Myocyte (in vitro differentiated cells): ENCODE measurements at places on chromosomes 1 and 21. TPM values are rescaled to one million over a fixed set of nuclear protein-coding genes. Genes with fewer than 3 reads are reported as not detected.
A peak's percentile ranks its signal among the peaks of the same experiment; 100 is the strongest.

The SYNJ1 gene
- 4.1 and 11.5 TPM in 2 replicates for total RNA-seq

The REN gene
- not detected in 2 replicates for total RNA-seq

The TMEM167B gene
- total RNA-seq: 30.5 and 34.3 TPM in 2 replicates

The ITGB2 gene
- total RNA-seq: 2.2 and 3.2 TPM in 2 replicates

The BGLAP gene
- 152 and 378 TPM in 2 replicates for total RNA-seq

The GBP7 gene
- not detected in 2 replicates for total RNA-seq

The AMPD2 gene
- 54.9 and 60.4 TPM in 2 replicates for total RNA-seq

The RIMKLA gene
- not detected in 2 replicates for total RNA-seq

- DNase-seq: no peak
Observed at GRCh38 chr1:1835546-1835945, 55.3 kb downstream of the GNB1 start.

- no peak for DNase-seq
Observed at GRCh38 chr1:43229826-43230780, 39.7 kb upstream of the TMEM125 start.

DNA sequence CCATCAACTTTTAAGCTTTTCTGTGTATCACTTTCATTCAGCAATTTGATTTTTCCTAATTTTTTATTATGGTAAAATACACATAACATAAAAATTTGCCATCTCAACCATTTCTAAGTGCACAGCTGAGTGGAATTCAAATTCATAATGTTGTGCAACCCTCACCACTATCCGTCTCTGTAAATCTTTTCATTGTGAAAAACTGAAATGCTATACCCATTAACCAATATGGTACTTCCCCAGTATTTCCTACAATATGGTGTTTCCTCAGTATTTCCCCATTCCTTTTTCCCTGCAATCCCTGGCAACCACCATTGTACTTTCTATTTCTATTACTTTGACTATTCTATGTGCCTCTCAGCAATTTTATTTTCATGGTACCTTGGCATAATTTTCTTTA lies 6.8 kb downstream of the STPG1 start:
- no peak for DNase-seq

DNA sequence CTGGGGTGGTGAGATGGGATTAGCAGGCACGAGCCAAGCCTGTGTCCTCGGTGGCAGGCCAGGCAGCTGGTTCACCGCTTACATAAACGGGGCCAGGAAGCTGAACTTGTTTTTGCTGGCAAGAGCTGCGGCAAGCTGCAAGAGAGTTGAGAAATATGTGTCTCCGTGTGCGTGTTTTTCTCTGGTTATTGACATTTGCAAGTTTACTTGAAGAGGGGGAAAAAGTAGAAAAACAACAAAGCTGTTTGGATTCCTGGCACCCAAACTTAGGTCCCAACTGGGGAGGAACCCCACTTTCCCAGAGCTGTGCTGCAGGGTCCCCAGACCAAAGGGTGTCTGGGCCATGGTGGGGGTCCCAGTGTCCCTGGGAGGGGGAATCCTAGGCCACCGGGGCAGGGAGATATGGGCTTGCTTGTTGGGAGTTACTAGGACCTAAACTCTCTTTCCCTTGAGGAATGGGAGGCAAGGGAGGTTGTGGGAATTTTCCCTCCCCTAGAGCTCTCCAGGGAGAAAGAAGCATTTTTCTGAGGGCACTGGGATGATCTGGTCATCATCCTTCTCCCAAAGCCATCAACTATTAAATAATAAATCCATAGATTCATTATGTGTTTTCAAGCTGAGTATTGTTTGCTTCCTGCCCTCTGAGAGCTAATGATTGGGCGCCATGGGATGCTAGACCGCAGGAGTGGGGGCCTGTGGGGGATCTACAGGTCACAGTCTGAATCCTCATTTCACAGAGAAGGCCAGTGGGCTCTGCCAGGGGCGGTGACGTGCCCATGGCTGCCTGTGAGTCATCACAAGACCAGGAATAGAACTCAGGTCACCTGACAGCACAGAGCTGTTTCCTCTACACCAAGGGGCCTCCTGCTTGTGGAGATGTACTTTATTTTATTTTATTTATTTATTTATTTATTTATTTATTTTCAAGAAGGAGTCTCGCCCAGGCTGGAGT lies 14.8 kb downstream of the IL6R start:
- peak; percentile 88 for DNase-seq

- no peak for DNase-seq
Observed at GRCh38 chr1:116318897-116319296, 54.1 kb upstream of the ATP1A1 start.

DNA sequence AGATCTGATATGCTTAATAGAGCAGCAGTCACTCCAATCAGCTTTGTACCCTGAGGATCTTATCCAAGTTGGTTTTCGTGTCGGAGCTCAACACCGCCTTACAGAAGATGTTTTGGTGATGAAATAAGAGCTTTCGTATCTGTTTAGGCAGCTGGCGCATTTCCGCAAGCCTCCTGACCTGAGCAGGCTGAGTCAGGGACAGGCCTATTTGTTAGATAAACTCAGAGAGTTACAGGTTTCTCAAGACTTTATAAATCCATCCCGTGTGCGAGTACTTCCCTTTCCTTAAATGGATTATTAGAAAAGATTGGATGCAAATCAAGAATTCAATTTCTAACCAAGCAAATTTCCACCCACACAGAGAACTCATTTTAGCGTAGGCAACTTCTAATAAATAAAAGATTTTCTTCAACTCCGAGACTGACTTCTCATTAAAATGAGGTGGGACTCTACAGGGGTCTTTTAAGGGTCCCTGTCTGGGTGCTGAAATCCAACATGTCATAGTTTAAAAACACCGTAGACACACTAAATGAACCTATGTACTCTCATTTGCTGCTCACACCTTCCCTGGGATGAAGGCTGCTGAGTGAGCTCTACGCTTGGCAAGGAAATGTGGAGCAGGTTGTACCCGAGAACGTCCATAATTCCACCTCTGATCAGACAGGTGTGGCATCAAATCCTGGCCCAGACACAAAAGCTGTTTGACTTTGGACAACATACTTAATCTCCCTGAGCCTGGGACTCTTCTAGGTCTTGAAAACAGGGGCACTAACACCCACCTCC lies 106.9 kb upstream of the F3 start:
- peak; percentile 79 for DNase-seq

DNA sequence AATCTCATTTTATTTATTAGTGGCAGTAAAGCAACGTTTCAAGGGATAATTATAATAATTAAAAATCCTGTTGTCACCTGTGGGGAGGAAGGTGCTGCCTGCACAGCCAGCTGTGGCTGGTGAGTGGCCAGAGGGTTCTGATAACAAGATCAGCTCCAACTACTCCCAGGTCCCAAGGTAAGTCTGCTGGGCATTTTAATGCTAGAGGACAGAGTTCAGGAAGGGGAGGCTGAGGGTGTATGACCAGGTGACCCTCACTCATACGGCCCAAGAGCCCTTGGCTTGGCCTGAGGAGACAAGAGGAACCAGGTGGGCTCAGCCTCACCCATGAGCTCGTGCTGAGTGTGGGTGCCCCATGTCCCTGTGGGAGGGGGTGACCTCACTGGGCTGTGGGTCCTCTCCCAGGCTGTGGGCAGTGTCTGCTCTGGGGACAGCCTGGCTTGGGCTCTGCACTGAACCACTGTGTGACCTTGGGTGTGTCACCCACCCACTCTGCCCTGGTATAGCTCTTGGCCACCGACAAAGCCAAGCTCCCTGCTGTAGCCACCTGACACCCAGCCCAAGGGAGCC lies 223.8 kb downstream of the PTPRU start:
- no peak for DNase-seq

DNA sequence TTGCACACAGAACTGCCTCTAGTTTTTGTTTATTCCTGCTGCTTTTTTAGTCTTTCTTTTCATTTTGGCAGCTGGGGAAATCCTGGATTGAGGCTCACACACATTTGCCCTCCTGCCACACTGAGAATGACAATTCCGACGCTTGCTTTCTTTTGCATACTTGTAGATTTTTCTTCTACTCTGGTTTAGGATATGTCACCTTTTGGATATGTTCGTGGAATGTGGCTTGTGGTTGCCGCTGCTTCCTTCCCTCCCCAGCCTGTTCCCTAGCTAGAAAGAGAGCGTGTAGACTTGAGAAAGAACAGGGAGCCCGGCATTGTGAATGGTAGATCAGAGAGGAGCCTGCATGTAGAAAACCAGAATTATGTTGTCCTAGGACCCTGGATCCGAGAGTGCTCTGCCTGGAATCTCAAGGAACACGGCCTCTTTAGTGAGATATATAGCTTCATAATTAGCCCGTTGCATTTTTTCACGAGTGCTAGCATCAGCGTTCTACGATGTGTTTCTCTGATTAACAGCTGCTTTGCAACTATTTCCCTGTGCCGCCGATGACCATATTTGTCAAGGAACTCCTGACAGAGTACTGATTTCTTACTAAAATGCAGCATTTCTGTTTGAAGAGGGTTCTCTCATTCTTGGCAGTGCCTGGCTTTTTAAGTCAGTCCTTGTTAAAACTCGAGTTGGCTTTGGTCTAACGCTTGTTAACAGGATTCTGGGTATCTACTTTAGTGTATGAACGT lies 56.2 kb downstream of the PEX14 start:
- DNase-seq: peak; percentile 57

DNA sequence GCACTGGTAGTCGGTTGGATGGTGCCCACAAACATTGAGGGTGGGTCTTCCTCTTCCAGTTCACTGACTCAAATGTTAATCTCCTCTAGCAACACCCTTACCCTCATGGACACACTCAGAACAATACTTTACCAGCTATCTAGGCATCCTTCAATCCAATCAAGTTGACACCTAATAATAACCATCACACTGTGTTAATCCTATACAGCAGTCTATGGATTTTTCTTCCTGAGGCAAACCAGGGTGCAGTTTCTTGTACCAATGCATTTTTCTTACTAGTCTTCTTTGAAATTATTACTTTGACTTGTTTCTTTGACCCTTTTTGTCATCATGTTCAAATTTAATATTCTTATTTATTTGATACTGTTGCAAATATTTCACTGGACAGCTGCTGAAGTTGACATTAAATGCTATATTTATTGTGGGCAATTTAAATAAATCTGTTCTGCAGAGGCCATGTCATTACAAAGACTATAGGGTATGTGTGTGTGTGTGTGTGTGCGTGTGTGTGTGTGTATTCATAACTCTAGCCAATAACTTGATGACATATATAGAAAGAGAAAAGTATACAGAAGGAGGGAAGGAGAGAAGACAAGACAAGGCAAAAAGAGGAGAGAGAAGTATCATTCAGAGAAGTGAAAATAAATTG lies 884.8 kb upstream of the NEGR1 start:
- DNase-seq: no peak

- no peak for DNase-seq
Observed at GRCh38 chr1:75394386-75395139, 216.4 kb downstream of the SLC44A5 start.

DNA sequence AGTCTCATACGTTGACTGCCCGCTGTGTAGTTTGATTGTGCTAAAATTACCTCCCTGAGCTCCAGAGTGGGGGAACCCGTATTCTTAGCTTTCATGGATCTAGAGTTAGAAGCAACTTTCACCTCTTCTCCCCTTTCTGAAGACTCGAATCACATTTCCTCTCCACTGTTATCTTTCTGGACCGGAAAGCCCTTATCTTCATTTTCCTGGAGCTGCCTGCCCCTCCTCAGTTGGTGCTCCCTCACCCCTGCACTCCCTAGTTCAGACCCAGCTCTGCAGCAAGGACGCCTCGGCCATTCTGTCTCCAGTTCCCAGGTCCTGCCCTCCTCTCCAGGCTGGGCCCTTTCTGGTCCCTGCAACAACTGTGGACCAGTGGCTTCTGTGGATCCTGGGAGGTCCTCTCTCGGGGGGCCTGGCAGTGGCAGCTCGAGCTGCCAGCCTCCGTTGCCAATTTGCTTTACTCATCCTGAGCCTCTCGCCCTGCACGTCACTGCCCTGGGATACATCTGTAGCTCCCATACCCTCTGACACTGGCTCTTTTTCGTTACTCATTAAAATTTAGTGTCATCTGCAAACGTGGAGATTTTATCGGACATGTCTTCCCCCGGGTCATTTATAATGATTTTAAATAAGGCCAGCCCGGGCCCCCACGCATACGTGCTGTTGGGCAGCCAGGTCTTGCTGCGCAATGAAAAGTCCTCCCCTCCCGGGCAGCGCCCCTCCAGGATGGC lies 141.5 kb upstream of the VAMP3 start:
- DNase-seq: no peak

DNA sequence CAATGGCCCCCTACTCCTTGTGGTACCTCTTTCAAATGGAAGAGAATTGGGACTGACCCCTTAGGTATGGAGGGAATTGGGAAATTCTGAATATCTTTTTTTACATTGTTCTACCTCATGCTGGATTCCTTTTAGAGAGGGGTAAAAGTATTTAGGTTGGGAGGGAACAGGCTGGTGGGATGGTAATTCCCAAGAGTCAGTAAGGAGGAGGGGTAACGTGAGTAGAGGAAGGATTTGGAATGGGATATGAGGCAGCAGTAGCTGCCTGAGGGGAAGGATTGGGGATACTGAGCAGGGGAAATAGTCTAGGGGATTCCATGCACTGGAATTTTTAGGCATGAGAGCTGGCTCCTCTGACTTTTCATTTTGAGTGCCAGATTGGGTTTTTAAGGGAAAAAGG lies 3.8 kb upstream of the AADACL3 start:
- no peak for DNase-seq

- DNase-seq: no peak
Observed at GRCh38 chr1:202498542-202498941, 150.0 kb downstream of the PPP1R12B start.

GRCh38 chr1:99594205-99594604 lies 51.7 kb upstream of the PALMD start:
- DNase-seq: no peak

DNA sequence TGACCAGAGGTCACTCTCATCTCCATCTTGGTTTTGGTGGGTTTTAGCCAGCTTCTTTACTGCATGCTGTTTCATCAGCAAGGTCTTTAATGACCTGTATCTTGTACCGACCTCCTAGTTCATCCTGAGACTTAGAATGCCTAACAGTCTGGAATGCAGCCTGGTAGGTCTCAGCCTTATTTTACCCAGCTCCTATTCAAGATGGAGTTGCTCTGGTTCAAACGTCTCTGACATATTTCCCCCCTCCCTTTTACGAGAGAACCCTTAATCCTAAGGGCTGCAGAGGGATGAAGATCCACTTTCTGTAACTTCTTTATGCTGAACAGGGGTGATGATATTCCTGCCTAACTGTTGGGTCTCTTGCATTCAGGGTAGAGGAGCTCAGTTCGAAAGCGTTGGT lies 43.2 kb downstream of the TBCE start:
- no peak for DNase-seq

DNA sequence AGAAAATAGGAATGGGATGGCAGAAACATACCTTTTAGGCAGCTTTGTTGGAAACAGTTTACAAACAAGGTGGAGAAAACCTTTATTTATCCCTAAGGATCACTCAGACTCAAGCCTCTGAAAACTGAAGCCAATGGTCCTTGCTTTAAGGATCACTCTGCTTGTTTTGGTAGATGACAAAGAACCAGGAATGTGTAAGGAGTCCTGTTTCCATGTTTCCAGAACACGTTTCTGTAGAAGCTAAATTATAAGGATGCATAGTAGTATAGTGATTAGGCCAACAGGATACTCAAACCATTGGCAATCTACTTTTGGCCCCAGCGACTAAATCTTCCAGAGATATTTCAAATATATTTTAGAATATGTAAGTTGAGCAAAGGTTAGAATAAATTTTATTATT lies 149.1 kb upstream of the HP1BP3 start:
- peak; percentile 5 for DNase-seq
